ENCODE measurements at places on chromosomes 6 and 20. TPM values are rescaled to one million over a fixed set of nuclear protein-coding genes. Genes with fewer than 3 reads are reported as not detected.
A peak's percentile ranks its signal among the peaks of the same experiment; 100 is the strongest.

The HLA-DQA1 gene
- total RNA-seq = not detected

DNA sequence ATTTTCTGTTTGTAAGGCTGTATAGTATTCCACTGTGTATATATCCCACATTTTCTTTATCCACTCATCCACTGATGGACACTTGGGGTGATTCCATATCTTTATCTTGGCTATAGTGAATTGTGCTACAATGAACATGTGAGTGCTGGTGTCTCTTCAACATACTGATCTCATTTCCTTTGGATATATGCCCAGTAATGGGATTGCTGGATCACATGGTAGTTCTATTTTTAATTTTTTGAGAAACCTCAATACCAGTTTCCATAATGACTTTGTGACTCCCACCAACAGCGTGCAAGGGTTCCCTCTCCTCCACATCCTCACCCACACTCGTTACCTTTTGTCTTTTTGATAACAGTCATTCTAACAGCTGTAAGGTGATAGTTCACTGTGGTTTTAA, 166.0 kb downstream of the ARHGAP18 start:
- no peak for DNase-seq

DNA sequence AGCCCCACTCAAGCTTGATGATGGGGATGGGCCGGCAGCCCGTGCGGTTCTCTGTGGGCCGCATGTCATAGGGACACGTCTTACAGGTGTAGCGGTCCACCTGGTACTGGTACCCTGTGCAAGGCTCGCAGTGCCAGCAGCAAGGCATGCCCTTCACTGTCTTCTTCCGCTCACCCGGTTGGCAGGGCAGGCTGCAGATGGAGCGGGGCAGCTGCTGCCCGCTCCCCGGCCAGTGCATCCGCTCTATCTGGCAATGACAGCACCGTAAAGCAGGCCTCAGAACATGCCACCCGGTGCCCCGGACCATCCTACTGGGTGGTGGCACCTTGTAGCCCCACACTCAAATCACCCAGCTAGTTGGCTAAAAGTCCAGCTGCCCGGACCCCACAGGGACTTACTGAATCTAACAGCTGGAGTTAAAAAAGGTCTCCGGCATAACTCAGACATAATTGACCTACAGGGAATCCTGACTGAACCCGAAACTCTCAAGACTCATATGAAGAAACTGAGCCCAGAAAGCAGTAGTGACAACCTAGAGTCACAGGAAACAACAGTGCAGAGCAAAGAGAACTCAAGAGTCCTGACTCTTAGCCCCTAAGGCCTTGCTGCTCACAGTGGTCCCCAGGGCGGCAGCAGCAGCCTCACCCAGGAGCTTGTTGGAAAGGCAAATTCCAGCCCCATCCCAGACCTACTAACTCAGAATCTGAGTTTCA, 109.4 kb downstream of the GRM4 start:
- no peak for DNase-seq

The C20orf144 gene
- total RNA-seq = 0.29 TPM

DNA sequence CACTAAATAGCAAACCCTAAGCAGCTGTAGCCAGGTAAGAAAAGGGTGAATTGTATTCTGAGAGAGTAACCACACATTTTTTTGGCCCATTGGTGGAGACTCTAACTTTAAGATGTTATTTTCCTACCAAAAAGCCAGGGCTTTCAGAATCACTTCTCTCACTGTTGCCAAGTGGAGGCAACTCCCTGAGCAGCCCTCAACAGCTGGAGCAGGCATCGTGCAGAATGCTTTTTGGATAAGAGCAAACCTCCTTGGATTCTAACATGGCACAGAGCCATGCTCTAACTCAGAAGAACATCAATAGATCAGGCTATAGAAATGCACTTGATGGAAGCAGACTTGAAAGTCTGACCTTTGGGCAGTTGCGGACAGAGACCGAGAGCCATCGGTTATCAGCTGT, 722.2 kb upstream of the CHD6 start:
- no peak for DNase-seq

The MEP1A gene
- 3.6 TPM for total RNA-seq

The SMIM28 gene
- total RNA-seq = not detected

GRCh38 chr6:108114841-108115597, 40.5 kb upstream of the OSTM1 start:
- peak; percentile 74 for DNase-seq

DNA sequence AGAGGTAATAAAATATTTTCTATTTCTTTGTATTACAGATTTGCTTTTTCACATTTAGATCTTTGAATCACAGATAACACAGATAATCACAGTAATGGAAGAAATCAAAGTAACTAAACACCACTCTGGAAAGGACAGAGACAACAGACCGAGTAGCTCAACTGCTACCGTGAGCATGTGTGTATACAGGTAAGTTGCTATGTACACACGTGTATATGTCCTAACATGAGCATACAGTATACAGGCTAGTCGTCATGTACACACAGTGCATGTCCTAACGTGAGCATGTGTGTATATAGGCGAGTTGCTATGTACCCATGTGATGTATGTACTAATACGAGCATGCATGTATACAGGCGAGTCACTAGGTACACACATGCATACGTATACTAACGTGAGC, 379.0 kb downstream of the THBS2 start:
- DNase-seq = no peak

- no peak for DNase-seq
These were observed 24.2 kb upstream of the FRMD1 start for GRCh38 chr6:168103050-168103830.
